ENCODE measurements at places on chromosomes 7 and 10.

GRCh38 chr10:130109796-130110245 is 809 bp downstream of the C10orf143 start:
- peak; percentile 89 for DNase-seq

DNA sequence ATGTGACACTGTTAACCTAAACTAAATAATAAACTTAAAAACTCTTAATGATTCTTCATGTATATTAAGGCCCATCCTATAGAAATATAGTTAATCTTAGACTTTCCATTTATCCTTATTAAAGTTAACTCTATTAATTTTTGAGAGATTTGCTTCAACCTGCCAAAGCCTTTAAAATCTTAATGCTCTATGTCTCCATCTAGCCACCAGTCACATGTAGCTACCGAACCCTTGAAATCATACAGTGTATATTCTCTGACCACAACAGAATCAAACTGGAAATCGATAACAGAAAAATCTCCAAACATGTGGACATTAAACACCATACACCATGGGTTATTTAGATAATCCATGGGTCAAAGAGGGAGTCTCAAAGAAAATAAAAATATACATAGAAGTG is 51.9 kb downstream of the ASZ1 start:
- DNase-seq: no peak

- DNase-seq: no peak
Observed at GRCh38 chr7:130732980-130733930, 752 bp downstream of the KLF14 start.

DNA sequence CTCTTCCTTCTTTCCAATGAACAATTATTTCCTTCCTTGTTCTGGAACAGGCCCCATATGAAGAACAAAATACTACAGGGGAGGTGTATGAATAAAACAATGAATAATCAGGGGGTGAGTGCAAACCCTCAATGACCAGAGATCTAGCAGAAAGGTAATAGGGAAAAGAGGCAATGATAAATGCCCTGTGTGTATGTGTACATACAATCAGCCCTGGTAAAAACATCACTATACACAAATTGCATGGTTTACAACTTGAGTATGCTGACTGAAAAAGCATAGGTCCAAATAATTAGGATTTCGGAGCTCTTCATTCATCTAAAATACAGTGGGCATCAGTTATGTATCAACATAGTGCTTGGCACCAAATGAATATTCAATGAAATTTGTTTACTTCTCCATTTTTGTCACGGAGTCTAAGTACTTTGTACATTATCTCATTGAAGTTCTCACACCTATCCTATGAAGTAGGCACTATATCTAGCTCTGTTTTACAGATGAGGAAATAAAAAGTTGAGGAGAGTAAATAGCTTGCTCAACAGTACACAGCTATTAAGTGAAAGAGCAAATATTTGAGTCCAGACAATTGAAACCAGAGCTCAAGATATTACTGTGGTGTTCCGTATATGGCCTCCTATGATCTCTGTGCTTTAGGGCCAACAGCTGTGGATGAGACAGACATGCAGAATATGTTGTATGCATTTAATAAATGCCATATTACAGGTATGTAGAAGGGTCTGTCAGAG is 1065.4 kb downstream of the SORCS3 start:
- no peak for DNase-seq

DNA sequence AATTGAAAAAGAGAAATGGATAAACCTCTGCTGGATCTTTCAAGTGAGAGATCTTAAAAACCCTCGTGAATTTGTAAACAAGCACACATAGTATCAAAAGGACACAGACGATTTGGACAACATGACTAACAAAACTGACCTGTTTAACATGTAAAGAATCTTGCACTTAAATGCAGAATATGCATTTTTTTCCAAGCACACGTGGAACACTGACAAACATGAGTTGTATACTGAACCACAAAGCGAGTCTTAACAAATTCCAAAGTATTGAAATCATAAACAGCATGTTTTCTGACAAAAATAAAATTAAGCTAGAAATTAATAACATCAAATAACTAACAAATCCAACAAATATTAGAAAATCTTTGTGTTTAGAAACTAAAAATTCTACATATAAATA is 65.0 kb upstream of the ZNF746 start:
- DNase-seq: no peak

DNA sequence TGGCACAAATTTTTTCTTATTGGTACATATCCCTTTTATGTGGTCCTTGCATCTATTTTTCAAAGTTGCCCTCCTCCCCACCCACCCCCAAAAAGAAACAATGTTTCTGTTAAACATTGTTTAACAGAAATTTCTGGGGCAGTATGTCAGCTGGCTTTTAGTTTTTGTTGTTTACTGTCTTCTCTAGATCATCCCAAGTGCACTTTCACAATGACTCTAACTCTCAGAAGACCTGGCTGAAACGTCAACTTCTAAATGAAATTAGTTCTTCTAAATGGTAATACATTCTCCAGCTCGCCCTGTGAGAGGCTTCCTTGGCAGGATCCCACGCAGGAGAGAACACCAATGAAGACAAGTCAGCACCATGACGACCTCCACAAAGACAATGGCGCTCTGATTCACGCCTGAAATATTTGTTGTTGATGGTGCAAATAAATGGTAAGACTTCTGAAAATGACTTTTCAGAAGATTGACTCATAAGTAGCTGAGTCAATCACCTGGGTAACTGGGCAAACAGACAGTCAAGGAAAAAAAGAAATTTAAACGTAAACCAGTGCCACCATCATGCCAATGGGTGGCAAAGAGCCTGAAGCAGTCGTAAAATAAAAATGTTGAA is 293.7 kb downstream of the FZD1 start:
- DNase-seq: no peak
